ENCODE measurements at places on chromosomes 2 and 18.

DNA sequence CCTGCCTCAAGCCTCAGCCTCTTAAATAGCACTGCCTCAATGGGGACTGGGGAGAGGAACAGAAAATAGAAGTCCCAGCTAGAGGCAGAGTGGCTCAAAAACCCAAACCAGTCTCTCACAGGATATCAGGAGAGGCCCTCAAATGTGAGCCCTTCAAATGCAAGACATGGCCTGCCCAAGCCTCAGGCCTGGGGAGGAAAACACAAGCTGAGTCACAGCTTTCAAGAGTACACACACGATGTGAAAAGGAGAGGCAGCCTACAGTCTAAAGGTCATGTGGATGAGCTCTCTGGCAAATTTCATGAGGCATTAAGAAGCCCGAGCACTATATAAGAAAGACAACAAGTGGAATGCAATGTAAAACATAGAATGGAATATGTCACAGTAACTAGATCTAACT is 316.6 kb upstream of the MEX3C start:
- DNase-seq = no peak

DNA sequence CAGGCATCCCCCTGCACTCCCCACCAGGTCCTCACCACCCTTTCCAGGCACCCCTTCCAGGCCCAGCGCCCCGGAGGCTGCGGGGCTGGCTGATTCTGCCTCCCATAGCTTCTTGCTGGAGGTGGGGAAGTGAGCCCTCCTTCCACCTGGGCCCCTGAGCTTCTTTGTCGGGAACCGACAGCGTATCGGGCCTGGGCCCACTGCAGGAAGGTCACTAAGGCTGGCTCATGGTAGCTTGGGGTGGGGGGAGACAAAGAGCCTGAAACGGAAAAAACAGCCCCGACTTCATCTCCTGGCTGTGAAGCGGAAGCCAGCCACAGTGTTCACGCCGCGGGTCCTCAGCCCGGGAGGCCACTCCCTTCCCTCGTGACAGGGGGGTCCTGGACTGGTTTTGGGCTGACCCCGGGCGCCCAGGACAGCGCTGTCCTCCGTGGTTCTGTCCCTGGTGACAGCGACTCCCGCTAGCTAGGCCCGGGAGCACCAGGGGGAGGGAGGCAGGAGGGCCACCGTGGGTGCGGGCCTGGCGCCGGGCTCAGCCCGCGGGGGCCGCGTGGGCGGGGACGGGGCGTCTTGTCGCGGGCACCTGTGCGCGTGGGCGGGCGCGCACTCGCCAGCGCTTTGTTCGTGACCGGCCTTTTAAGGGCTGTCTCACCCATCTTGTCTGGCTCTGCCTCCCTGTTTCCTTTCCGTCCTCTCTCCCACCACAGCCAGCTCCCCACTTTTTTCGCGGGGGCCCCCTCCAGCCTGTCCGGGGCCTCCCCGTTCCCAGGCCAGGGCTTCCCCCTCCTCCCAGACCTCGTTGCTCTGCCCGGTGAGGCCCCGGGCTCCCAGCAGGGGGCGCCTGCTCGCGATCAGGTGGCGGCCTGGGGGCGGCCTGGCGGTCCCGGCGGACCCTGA is 64.9 kb downstream of the DNMT3A start:
- no peak for DNase-seq

GRCh38 chr18:78327643-78328042 is 652.0 kb upstream of the SALL3 start:
- no peak for DNase-seq

DNA sequence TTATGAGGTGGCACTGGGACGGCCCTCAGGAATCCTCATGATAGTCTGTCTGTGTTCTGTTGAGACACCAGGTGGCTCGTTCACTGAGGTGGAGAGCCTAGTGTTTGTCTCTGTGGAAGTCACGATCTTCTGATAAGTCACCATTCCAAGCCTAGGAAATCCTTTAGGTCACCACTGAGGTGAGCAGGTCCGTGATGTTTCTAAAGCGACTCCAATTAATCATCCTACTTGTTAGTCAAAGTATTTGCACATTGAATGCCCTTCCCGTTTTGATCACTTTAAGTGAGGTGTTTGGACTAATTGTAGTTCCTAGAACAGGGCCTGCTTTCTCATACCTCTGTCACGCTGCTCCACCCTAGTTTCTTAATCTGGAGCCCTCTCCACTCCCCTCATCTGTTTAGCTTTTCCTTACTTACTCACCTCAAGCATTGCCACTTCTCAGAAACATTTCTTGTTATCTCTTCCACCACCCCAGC is 28.0 kb upstream of the DSG3 start:
- no peak for DNase-seq

DNA sequence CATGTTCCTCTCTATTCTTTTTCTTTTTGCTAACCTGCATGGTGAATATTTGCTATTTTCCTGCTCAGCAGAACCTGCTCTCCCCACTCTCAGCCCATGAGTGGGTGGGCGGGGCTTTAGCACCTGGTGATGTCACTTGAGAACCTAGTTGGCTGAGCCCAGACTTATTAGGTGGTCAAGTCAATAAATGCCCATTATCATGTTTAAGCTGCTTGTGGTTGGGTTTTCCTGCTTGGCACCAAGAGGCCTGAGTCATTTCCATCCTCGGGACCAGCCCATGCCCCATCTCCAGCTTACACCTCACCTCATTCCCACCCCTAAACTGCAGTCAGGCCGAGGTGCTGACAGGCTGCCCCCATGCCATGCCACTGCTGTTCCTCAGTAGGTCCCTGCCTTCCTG is 226.6 kb downstream of the ANKRD30B start:
- DNase-seq = no peak

DNA sequence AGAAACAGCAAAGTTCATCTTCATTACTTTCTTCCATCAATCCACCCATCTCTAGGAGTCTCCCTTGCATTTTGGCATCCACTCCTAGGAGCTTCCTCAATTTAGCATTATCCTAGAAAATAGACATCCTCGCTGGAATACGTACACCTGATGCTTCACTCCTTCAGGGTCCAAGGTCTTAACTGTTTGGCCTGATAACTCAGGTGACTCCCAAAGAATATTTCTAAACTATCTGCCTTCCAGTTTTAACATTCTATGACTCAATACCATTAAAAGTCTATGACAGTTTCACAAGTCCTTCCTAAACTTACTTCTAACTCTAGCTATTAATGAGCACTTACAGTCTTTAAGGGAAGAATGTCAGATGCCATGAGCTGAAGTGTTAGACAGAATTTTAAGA is 26.5 kb upstream of the TLK1 start:
- no peak for DNase-seq

DNA sequence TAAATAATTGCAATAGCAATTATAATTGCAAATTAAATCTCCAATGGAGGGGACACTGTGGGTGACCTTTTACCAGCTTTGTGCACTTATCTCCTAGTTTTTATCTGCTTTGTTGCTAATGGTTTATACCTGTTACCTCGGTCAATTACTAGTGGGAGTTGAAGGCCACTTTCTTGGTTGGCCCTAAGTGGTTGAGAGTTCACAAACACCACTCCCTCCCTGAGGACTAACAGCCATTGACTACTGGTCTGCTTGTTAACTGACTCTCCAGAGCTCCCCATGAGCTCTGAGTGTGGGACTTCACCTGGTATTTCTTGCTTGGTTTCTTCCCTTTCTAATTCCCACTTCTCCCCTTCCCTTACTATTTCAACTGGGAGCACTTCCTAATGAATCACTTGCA is 27.2 kb downstream of the SERPINE2 start:
- DNase-seq = no peak
